NCI-H446 (cell line): ENCODE measurements at places on chromosomes 6 and 20.

DNA sequence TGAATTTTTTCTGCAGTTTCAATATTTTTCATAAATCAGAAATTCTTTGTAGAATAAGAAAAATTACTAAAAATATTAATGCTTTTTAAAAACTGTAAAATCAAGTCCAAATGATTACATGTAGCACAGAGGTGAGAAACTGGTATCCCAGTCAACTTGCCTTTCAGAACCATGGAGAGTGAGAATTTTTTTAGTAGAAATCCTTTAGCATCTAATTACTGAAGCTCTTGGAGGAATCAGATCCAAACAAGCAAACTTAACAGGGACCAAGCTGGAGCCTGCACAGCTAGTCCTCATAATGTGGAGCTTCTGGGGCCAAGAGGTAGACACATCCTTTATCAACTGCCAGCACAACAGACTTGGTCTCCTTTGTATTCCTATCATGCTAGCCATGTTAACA is 724.5 kb downstream of the TFAP2A start:
- no peak for DNase-seq

GRCh38 chr20:49541733-49542513 is 26.0 kb downstream of the PTGIS start:
- DNase-seq: peak; percentile 77

DNA sequence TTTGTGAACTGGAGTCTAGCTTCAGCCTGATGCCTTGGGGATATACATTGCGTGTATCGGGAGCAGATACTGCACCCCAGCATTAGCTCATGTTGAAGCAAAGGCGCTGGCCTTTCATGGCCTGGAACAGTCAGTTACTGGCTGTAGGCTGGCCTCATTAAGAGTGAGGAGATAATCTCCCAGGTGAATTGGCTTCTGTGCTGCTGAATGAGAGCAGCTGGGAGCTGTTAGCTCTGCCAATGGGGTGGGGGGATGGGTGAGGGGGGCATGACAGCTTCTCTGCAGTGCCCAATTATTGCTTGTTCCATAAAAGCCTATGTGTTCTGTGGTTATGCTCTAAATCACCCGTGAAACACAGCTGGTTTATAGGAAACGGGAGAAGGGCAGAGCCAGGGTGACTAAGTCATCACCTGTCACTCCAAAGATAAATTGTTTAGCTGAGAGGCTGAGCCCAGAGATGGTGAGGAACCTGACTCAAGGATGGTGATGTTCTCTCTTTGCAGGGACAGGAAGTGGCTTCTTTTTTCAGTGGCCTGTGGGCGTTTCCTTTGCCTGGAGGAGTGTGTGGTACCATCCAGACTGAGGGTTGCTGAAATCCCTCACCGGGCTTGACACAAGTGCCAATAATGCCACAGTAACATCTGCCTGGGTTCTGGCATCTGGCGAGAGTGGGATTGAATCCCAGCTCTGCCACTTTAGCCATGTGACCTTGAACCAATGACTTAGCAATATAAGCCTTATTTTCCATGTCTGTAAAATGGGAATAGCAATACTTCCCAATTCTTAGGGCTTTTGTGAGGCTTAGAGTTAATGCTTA is 170.8 kb downstream of the BCAS1 start:
- DNase-seq: peak; percentile 25

DNA sequence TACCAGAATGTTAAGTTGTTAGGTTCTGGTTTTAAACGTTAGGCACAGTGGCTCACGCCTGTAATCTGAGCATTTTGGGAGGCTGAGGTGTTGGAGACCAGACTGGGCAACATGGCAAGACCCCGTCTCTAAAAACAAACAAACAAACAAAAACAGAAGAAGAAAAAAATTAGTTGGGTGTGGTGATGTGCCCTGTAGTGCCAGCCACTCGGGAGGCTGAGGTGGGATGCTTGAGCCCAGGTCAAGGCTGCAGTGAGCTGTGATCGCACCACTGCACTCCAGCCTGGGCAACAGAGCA is 19.4 kb downstream of the NOL4L start:
- no peak for DNase-seq

GRCh38 chr6:35216851-35217811 is 3.4 kb downstream of the SCUBE3 start:
- no peak for DNase-seq
